ENCODE measurements at places on chromosomes 6 and 20.

DNA sequence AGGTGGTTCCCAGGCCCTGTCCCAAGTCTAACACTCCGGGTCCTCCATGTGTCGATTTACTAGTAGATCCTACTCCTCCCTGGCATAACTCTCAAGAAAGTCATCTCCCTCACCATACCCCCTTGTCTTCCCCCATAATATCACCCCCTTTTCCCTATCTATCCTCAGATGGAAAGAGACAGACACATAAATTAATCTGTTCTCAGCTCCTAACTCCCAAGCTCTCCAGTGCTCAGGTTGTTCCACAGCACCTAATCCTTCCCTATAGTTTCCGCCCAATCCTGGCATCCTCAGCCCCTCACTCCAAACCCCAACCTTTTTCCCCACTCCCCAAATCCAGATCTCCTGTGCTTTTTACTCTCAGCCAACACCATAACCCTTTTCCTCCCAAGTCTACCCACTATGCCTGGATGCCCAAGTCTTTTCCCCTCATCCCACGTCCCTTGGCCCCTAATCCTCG, 808 bp downstream of the ILRUN start:
- no peak for DNase-seq

DNA sequence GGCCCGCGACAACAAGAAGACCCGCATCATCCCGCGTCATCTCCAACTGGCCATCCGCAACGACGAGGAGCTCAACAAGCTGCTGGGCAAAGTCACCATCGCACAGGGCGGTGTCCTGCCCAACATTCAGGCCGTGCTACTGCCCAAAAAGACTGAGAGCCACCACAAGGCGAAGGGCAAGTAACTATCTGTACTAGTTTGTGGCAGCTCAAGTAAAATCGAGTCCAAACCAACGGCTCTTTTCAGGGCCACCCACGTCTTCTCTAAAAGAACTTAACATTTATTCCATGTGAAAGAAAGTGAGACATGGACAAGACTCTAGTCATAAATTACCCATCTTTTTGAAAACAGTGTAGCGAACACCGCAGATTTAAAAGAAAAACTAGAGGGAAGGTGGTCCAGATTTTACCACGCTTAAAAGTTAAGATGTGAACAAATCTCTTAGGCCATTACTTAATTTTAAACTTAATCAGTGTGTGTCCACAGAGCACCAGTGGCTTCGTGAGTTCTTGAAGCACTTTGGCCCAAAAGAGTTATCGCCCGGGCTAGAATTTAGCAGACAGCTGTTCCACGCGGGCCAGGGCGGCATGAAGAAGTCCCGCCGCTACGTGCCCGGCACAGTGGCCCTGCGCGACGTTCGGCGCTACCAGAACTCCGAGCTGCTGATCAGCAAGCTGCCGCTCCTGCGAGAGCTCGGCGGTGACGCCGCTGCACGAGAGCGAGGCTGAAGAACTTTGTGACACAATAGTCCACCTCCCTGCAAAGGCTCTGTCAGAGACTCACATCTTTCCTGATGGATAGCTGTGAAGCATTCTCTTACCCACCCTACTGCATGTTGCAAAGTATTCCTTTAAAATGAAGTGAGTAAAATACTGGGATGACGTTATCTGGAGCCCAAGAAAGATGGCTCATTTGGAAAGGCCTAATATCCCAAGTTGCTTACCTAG, 113.9 kb upstream of the PRSS16 start:
- DNase-seq: no peak

GRCh38 chr6:130833569-130833968, 6.4 kb downstream of the SMLR1 start:
- no peak for DNase-seq

DNA sequence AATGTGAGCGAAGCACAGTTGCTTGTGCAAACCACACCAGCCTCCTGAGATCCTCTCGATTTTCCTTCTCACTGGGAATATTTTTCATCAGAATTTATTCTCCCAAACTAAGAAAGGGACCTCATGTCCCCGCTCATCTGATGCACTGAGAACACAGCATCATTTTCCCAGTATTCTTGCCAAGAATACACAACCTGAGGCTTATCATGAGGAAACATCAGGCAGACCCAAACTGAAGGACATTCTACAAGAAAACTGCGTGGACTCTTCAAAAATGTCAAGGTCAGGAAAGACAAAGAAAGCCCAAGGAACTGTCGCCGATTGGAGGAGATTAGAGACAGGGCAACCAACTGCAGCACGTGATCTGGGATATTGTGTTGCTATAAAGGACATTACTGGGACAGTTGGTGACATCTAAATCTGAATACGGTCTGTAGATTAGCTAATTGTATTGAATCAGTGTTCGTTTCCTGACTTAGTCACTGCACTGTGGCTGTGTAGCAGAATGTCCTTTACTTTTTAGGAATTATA, 72.3 kb downstream of the SNX5 start:
- no peak for DNase-seq

DNA sequence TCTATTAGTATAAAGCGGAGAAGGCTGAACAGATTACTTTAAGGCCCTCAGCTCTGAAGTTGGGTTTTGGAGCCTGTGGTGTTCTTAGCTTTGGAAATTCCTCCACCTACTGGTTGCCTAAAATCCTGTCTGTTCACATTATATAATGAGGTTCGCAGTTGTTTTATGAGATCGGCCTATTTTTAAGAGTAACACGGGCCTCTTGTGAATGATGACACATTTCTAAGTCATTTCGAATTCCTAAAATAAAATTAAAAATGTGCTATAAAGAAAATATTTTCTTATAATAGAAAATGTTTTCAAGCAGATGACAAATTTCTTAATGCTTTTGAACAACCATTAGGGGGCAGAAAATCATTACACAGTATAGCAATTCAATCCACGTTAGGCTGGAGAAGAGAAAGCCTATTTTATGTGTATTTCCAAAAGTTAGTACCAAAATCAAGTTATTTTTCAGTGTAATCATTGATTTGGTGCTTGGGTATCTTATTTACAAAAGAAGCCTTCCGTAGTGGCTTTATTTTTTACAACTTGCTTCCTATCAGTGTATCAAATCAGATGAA, 15.8 kb upstream of the FAM8A1 start:
- no peak for DNase-seq

DNA sequence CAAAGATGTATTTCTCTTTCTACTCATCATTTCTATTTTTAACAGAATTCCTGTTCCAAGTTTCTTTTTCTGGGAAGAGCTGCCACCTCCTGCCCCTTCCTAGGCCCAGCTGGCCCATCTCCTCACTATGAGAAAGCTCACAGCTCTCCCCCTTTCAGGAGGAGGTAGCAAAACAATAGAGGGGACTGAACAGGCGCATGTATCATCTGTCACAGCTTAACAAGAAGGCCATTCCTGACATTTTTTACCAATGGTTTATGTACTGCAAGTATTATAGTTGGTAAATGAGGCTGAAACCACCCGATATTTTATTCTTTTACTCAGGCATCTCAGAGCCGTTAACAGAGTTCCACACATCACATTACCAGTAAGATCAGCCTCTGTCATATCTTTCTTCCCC, 103.7 kb upstream of the MTHFD1L start:
- DNase-seq: no peak

DNA sequence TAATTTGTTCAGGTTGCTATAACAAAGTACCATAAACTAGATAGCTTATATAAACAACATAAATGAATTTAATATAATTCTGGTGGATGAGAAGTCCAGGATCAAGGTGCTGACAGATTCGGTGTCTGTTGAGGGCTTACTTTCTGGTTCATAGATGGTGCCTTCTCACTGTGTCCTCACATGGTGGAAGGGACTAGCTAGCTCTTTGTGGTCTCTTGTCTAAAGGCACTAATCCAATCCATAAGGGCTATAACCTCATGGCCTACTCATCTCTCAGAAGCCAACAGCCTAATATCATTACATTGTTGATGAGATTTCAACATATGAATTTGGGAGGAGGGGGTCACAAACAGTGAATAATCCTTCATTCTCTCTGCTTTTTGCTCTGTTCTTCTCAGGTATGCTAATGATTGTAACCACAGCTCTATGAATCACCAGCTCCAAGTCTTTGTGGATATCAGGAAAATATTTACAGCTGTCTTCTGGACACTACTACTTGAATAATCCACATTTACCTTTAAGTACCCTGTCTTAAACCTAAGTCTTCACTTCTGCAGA, 122.3 kb downstream of the NKAIN2 start:
- no peak for DNase-seq

DNA sequence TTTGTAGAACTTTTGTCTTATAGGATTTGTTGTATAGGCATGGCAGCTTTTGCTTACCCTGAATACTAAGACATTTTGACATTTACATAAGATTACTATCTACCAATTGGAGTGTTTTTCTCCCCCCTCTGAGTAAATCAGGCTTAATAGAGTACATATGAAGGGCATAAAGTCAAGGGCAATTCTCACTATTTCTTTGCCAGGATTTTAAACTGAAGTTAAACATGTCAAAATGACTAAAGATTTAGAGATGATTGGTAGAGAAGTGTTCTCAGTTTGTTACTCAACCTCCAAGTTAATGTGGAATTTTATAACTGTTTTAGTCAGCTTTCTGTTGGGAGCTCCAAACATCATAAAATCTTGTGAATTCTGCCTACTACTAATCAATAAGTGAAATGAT, 157.8 kb downstream of the CDKAL1 start:
- DNase-seq: no peak

DNA sequence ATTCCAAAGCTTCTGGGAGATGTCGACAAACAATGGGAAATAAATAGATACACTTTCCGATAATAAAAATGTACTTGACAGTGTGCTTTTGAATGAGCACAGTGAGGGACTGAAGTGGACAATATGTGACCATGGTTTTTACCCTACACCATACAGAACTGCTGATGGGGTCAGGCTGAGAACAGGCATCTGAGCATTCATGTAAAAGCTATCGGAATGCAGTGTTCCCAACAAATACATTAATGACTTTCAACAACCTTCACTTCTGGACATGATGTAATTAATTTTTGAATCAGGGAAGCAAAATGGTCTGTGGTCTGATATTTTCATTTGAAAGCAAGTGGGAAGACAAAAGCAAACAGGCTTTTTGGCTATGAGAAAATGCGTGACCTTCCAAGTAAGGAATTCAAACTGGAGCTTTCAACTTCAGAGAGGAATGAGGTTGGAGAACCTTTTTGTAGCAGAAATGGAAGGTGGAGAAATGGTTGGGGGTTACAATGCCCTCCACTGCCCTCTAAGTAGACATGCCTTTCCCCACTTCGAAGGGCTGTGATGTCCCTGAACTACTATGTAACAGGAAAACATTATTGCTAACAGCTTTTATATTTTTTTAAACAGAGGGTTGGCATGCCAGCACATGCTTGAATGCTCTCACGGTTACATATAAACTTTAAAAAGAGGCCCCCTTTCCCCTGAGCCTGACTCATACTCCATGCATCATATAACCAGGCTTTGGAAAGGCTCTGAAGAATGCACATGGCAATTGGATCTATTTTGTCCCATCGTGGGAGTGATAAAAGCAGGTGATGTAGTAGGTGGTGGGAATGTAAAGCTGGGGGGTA, 203.5 kb upstream of the CITED2 start:
- no peak for DNase-seq

DNA sequence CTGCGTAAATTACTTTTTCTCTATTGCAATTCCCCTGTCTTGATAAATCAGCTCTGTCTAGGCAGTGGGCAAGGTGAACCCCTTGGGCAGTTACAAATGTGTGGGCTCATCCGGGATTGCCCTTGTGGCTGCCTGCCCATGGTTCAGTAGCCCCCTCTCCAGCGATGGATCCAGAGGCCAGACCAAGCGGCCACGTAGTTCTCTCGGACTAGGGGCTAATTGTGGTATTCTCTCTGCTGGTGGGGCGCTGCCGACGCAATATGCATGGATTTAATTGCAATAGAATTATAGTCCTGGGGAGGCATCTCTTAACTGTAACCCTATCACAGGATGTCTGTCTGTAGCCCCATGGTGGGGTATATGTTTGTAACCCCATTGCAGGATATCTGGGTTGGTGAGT, 64.3 kb upstream of the UNC93A start:
- no peak for DNase-seq

- DNase-seq: no peak
Observed at GRCh38 chr6:41579088-41579610, 33.0 kb downstream of the FOXP4 start.

GRCh38 chr6:5498579-5498899, 237.2 kb downstream of the FARS2 start:
- no peak for DNase-seq

DNA sequence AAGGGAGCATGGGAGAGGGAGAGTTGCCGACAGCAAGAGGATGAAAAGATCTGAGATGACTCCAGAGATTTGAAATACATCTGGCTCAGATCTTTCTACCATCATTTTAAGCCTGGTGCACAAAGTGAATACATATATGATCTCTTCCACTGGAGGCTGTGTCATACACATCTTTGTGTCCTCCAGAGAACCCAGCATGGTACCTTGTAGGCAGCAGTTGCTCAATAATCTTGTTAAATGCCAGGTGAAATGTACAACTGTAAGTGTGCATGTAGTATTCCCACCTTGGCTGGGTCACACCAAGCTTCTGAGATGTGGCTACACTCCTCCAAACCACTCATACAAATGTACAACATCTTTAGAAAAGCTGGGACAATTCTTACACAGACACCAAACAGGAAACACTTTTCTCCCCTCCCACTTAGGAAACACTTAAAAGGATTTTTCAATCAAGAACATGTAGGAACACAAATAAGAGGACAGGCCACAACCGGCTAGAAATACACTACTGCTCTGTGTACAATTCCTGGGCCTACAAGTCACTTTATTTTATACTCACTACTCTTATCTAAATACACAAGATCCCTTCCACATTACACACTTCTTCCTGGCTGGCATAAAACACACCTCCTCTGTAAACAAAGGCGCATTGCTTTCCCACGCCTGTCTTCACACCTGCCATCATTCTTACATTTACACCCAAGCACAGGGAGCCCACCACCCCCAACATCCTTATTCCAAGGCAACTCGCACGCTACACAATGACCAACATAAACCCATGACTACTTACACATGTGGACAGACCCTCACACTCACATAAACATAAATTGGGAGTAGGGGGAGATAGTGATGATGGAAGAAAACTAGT, 3.8 kb upstream of the IER3 start:
- no peak for DNase-seq

DNA sequence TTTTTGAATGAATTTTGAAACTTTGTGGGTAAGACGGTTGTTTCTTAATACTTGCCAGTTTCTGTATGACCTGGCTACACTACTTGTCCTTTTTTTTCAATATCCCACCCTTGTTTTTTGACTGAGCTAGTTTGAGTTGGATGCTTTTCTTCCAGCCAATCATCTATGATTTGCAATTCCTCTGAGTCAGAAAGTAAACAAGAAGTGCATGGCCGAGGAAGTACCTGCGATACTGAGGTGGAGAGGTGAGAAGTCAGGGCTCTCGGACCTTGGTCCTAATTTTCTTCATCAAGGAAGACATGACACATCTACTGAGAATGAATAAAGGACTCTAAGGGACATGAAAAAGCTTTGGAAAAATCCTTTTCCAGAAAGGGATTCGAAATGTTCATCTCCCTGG, 185.7 kb downstream of the LINC00237 start:
- no peak for DNase-seq

GRCh38 chr6:137630666-137631065, 136.5 kb upstream of the OLIG3 start:
- no peak for DNase-seq

- DNase-seq: no peak
Observed at GRCh38 chr20:39904476-39905112, 784.4 kb downstream of the MAFB start.

Measured in occipital lobe (tissue), 3 donors.